ENCODE measurements at places on chromosomes 16 and 17.

GRCh38 chr17:27591986-27592385, 39.0 kb upstream of the LGALS9 start:
- no peak for DNase-seq

GRCh38 chr17:35291802-35292201, 48.9 kb downstream of the SLFN5 start:
- peak; percentile 32 for DNase-seq

- no peak for DNase-seq
Measured at GRCh38 chr16:49832177-49832576, 23.7 kb downstream of the ZNF423 start.

- no peak for DNase-seq
Measured at GRCh38 chr16:2791174-2791573, 3.8 kb upstream of the PRSS33 start.

DNA sequence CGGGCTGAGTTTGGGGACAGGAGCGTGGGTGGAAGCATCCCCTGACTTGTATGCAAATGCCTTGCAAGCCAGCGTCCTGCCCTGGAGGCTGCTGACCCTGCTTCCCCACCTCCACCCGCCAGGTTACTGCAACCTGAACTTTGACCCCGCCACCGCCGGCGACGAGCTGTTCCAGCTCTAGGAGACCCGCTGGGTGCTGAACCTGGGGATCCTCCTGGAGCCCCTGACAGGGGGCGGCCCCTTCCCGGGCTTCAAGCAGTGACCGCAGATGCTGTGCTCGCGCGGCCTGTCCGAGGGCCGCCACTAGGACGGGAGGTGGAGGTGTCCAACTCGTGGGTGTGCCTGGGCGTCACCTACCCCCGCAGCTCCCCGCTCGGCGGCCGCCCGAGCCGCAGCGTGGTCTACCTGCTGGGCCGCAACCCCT, 10.7 kb upstream of the SLC16A5 start:
- no peak for DNase-seq

- no peak for DNase-seq
Measured at GRCh38 chr17:58388302-58389190, 28.8 kb downstream of the RNF43 start.

DNA sequence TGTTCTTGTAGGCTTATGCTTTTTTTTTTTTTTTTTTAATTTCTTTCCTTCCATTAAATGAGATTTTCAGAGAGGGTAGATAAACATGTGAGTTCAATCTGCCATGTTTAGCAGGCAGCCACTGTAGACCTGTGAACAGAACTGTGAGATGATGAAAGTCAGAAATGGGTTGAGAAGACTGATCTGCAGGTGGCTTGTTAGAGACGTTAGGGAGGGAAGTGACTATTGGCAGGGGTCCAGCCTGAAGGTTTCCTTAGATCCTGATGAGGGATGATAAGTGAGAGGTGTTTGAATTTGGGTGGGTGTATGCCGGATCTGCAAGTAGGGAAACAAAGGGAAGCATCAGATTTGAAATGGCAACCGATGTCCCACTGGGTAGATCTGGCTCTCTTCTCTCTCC, 157.8 kb downstream of the HS3ST3B1 start:
- no peak for DNase-seq

- no peak for DNase-seq
Measured at GRCh38 chr16:9647981-9648701, 534.1 kb downstream of the GRIN2A start.

- no peak for DNase-seq
Measured at GRCh38 chr17:74307984-74308773, 17.8 kb upstream of the KIF19 start.

DNA sequence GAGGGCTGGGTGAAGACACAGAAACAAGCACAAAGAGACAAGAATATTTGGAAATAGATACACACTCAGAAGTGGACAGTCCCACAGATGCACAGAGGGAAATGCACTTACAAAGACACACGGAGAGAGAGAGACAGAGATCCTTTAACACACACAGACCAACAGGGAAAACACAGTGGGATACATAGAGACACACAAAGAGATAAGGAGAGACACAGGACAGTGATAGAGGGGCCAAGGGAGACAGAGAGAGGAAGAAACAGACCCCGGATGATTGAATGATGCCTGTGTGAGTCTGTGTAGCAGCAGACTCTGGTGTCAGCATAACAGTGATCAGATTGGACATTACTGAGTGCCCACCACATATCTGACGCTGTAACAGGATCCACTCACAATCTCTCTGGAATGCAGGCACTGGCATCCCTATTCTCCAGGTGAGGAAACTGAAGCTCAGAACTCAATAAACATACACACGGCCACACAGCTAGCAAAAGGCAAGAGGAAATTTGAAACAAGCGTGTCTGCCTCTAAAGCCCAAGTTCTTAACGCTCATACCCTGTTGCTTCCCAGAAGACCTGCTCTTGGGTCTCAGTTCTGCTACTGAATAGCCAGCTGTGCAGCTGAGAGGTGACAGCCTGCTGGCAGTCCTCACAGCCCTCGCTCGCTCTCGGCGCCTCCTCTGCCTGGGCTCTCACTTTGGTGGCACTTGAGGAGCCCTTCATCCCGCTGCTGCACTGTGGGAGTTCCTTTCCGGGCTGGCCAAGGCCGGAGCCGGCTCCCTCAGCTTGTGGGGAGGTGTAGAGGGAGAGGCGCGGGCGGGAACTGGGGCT, 186.3 kb upstream of the NLRP1 start:
- DNase-seq, result no peak

GRCh38 chr17:75307957-75308731, 18.9 kb upstream of the SLC25A19 start:
- no peak for DNase-seq

DNA sequence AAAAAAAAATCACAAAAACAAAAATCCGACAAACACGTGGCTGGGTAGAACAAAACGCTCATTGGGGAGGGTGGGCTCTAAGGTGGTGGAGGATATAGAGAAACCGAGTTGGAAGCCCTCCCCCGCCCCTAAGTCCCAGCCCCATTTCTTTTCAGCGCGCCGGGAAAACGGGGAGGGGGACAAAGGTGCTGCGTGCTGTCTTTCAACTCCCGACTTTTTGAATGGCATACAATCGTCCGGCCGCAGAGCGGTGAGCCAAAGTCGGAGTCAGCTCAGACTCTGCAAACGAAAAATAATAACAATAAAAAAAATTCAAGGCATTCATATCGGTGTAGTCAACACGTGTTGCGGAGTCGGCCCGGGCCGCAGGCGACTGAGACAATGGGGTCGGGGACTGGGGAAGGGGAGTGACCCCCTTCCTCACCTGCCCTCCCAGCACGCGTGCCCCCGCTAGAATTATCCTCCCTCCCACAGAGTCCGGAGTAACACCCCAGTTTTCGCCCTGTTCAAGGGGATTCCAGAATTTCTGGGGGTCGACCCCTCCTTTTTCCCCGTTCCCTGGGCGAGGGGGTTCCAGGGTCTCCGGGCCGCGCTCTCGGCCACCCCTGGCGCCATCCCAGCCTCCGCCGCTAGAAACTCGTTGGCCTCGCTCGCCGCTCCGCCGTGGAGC, 1.7 kb upstream of the IGF2BP1 start:
- no peak for DNase-seq

DNA sequence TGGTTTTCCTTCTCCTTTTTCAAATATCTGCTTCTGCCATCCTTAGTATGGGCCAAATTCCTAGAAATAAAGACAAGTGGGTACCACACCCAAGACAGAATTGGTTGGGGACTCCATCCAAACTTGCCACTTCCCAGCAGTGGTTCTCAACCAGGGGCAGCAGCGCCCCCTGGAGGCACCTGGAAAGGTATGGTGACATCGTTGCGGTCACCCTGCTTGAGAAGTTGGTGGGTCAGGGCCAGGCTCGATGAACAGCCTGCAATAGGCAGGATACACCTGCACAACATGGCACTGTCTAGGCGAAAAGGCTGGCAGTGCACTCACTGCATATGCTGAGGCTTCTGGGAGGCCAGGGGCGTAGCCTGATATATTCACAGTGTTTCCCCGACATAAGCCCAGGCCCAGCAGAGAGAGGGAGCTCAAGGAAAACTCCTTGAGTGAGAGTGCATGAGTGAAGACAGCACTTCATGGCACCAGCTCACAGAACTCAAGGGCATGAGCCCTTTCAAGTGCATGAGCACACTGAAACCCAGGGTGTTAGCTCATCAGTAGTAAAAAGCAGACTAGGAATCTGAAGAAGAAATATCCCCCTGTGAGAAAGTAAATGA, 57.7 kb downstream of the CMC2 start:
- no peak for DNase-seq

DNA sequence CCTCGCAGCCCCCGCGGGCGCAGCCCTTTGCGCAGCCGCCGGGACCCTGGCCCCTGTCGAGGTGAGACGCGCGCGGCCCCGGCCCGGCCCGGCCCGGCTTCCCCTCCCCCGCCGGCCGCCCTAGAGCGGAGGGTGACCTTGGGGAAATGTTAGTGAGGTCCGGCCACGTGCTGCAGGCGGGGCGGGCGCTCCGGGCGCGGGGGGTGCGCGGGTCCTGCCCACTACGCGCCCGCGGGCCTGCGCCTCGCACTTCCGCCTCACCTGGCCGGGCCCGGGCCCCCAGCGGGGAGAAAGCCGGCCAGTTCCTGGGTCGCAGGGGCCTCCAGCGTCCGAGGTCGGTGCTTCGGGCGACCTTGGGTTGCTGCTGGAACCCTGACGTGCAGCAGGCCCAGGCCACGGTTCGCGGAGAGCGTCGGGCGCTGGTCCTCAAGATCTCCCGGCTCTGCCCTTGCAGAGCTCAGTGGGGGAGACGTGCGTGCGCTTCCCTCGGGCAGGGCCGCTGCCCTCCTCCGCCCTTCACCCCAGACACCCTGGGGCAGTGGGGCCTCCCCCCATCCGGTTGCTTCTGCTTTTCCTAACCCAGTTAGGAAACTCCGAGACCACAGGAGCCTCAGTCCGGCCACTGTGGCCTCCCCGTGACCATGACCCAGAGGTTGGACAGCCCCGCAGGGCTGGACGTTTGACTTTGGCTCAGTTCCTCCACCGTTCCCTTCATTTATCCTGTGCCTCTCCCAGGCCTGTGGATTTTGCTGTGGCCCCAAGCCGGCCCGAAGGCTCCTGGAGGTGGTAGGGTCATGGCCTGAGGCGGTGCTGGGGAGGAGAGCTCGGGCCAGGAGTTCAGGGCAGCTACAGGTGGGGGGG, 791 bp downstream of the MCRIP2 start:
- no peak for DNase-seq

GRCh38 chr17:1931844-1932579, 93.1 kb downstream of the RTN4RL1 start:
- DNase-seq, result no peak

- DNase-seq, result peak; percentile 50
Measured at GRCh38 chr17:78745407-78746088, 36.5 kb downstream of the CYTH1 start.

GRCh38 chr17:73841431-73842060, 197.3 kb upstream of the SDK2 start:
- no peak for DNase-seq

GRCh38 chr16:83728492-83728891, 79.3 kb upstream of the HSBP1 start:
- DNase-seq, result no peak

DNA sequence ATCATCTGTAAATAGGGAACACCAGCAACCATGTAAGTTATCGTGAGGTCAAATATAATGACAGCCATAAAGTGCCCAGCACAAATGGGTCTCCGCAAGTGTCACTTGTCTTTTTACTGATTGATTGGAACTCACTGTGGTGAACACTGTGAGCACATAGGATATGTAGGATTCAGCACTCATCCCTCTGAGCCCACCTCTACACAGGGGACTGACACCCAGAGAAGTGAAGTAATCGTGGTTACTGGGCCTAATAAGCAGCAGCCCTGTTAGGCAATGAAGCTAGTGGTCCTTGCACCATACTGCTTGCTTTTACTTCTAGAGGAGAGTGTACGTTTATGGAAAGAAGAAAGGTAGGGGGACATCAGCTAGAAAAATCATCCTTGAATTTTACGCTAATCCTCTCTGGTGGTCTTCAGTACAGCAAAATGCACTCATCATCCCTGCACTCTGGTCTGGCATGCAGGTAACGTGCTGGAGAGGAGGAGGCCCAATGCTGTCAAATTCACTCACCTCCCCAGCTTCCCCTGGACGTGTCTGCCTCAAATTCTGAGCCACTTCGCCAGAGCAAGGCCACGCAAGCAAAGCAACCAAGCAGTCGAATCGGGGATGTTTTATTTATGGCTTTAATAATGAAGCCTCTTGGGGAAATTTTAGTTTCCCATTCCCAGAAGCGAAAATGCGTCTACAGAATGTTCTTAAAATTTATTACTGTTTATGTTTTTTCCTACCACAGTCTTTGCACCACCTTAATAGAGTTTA, 74.7 kb downstream of the YPEL2 start:
- DNase-seq, result no peak

- no peak for DNase-seq
Measured at GRCh38 chr16:48503336-48503735, 106.6 kb downstream of the N4BP1 start.

- DNase-seq, result no peak
Measured at GRCh38 chr17:39011907-39012468, 44.8 kb upstream of the FBXO47 start.

DNA sequence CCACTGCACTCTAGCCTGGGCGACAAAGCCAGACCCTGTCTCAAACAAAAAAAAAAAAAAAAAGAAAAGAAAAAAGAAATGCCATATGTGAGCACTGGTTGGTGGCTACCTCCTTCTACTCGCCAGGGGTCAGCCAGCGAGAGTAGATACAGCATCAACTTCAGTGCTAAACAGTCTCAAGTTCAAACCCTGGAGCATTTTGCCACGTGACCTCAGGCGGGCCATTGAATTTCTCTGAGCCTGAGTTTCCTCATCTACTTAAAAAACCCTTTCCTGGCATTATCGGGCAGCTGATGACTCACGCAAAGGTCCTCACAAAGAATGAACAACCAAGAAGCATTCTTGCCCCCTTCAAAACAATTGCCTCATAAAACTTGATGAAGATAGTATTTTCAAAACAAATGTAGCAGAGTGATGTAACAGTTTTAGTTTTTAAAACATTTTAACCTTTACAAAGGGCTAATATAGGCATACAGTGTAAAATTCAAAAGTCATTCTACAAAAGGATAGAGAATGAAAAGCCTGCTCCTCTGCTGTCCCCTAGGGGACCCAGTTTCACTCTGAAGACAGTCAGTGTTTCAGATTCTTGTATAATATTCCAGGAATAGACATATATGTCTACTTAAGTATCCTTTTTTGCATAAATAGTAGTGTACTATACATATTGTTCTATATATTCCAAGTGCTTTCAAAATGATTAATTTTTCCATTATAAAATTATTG, 28.4 kb downstream of the DNAH2 start:
- peak; percentile 64 for DNase-seq

DNA sequence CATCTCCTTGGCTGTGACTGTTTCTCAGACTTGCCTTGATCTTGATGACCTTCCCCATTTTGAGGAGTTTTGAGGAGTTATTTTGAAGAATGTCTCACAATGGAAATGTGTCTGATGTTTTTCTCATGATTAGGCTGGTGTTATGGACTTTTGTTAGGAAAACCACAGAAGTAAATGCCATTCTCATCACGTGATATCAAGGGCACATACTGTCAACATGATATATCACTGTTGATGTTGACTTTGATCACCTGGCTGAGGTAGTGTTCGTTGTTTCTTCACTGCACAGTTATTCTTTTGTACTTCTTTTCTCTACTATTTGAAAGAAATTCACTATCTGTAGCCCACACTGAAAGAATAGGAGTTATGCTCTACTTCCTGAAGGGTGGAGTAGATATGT, 194.7 kb upstream of the MPHOSPH6 start:
- no peak for DNase-seq
